Thymus (tissue), 14 donors: ENCODE measurements at places on chromosomes 16 and 17. TPM values are rescaled to one million over a fixed set of nuclear protein-coding genes. Genes with fewer than 3 reads are reported as not detected.
A peak's percentile ranks its signal among the peaks of the same experiment; 100 is the strongest.

Gene ZP2
- total RNA-seq = 0.05 TPM

Gene KRTAP4-5
- not detected for total RNA-seq

Gene KRT36
- total RNA-seq = 1.2 TPM

Gene KRTAP3-1
- total RNA-seq = not detected

Gene FA2H
- 2.0 TPM for total RNA-seq

Gene RILP
- total RNA-seq = 5.4 TPM

Gene ARHGAP27
- total RNA-seq = 23.1 TPM

Gene PERCC1
- not detected for total RNA-seq

Gene SCARF1
- total RNA-seq = 4.2 TPM

GRCh38 chr16:27582883-27583282 lies 32.9 kb downstream of the KATNIP start:
- DNase-seq = no peak

GRCh38 chr17:65085397-65085796 lies 28.9 kb upstream of the GNA13 start:
- no peak for DNase-seq

DNA sequence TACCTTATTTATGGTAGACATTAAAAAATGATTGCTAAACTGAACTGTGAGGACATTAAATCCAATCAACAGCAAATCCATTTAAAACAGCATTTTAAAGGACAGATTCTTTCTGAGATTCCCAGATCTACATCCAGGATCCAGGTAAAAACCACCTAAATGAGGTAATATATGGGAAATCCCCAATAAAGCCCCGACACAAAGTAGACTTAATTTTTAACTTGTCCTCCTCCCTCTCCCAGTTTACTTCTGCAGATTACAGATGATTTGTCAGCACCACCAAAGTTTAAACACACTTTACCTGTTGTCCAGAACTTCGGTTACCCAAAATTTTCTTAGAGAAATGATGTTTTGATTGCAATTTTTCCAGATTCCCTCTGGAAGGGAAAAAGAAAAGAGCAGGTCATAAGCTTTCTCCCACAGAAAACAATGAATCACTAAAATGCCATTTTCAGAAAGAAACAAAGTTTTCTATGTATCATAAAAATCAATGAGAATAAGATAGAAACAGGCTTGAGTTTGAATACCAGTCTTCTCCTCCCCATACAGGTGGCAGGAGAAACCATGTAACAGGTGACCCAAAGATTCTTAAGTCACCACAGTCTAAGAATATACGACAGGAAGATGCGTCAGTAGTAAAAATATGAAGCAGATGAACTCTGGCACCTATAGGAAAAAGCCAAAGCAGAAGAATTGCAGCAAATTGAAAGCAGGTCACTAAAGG lies 22.8 kb downstream of the GJC1 start:
- no peak for DNase-seq

GRCh38 chr17:35784895-35785294 lies 10.5 kb downstream of the MMP28 start:
- no peak for DNase-seq

DNA sequence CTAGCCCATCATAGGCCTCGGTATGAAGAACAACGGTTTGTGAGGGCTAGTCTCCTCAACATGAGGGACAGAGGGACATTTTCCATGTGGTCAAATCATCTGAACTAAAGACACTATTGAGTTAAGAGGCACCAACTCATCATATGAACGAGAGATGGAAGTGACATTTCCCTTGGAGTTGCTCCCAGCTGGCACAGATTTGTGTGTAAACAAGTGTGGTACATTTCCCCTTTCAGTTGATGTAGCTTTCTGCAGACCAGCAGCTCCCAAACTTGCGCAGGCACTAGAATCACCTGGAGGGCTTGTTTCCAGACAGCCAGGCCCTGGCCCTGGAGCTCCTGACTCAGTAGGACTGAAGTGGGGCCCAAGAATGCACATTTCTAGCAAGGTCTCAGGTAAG lies 205.5 kb downstream of the PARN start:
- DNase-seq = no peak

GRCh38 chr17:77817953-77818352 lies 140.6 kb upstream of the TNRC6C start:
- no peak for DNase-seq

DNA sequence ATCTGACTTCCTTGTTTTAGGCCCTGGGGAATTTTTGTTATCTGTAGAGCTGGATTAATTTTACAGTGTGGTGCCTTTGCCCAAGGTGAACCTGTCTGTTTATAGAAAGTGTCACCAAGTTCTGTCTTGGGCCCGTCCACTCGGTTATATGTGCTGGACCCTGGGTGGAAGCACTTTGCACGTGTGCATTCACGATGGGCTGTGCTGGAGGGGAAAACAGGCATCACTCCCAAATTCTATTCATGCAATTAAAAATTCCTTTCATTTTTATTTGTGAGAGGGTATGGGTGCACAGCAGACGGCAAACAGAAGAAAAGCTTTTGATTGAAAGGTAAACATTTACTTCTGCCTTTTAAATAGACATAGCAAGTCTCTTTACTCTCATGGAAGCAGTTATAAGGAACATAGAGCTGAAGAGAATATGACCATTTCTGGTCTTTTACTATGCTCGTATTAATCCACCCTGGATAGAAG lies 101.2 kb downstream of the WWOX start:
- no peak for DNase-seq

GRCh38 chr17:40562838-40563219 lies 2.4 kb downstream of the CCR7 start:
- no peak for DNase-seq

- no peak for DNase-seq
Observed at GRCh38 chr16:78385086-78385805, 285.8 kb downstream of the WWOX start.

DNA sequence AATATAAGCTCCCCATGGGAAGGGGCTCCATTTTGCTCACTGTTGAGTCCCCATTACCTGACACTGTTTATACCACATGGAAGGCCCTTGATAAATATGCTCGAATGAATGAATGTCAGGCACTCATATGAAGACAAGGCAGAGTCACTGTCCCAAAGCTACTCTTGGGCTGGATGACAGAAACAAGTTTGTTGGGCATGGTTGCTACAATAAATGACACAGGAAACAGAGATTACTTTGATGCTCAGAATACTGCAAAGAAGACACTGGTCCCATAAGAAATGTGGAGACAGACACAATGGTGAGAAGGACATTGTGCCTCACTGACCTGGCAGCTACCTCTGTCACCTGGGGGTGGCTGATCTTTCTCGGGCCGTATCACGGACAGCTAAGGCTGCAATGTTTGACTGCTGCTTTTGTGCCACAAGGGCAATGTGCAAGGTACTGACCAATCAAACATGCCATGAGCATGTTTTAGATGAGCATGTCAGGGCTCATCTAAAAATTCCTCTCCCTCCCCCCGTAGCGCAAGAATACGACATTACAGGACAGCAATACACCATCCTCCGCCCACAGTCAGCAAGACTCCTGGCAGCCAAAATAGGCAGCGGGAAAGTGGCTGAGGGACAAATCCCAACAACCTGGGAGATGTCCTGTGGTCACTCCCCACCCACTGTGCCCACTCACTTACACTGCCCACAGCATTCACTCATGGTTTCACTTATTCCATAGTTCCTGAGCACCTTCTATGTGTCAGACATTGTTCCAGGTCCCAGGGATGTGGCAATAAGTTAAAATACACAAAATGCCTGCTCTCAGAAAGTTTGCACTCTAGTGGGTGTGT lies 5.0 kb downstream of the PIK3R6 start:
- DNase-seq = no peak

- peak; percentile 54 for DNase-seq
Observed at GRCh38 chr16:48613061-48613957, 3.3 kb upstream of the N4BP1 start.

- no peak for DNase-seq
Observed at GRCh38 chr16:46991729-46992704, 18.5 kb upstream of the DNAJA2 start.

GRCh38 chr17:67127925-67128324 lies 83.6 kb downstream of the CACNG1 start:
- no peak for DNase-seq

GRCh38 chr17:63988741-63989621 lies 9.2 kb upstream of the PRR29 start:
- no peak for DNase-seq

DNA sequence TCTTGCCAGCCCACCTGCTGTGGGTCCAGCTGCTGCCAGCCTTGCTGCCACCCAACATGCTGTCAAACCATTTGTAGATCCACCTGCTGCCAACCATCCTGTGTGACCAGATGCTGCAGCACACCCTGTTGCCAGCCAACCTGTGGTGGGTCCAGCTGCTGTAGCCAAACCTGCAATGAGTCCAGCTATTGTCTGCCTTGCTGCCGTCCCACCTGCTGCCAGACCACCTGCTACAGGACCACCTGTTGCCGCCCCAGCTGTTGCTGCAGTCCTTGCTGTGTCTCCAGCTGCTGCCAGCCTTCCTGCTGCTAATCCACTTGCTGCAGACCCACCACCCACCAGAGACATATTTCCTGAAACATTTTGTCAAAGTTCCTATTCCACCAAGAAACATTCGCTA lies 641 bp downstream of the KRTAP9-1 start:
- DNase-seq = no peak

GRCh38 chr16:9003322-9003721 lies 39.6 kb upstream of the USP7 start:
- no peak for DNase-seq

DNA sequence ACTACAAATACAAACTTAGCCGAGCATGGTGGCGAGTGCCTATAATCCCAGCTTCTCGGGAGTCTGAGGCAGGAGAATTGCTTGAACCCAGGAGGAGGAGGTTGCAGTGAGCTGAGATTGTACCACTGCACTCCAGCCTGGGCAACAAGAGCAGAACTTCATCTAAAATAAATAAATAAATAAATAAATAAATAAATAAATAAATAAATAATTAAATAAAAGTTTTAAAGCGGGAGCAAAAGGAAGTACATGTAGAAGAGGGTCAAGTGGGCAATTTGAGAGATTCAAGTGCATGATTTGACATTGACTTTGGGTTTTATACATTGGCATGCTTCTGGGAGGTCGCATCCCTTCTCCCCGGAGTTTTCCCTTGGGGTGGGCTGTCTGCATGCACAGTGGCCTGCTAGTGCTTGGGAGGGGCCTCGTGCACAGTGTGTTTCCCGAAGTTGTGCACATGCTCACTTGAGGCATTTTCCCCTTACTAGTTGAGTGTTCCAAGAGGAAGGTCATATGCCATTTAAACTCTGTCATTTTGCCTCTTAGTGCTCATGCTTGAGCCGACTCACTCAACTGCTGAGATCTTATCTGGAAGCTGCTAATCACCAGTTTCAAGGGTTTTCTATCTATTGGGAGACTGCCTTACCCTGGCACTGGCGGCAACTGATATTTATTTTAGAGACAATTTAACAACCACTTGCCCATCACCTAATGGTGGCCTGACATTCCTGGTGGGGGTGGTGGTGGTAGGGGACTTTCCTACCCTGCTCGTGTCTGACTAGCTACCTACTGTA lies 193.2 kb upstream of the MPHOSPH6 start:
- DNase-seq = no peak

- no peak for DNase-seq
Observed at GRCh38 chr16:19582050-19582831, 26.7 kb downstream of the VPS35L start.

GRCh38 chr17:81867170-81867990 lies 3.8 kb downstream of the ARHGDIA start:
- DNase-seq = no peak

DNA sequence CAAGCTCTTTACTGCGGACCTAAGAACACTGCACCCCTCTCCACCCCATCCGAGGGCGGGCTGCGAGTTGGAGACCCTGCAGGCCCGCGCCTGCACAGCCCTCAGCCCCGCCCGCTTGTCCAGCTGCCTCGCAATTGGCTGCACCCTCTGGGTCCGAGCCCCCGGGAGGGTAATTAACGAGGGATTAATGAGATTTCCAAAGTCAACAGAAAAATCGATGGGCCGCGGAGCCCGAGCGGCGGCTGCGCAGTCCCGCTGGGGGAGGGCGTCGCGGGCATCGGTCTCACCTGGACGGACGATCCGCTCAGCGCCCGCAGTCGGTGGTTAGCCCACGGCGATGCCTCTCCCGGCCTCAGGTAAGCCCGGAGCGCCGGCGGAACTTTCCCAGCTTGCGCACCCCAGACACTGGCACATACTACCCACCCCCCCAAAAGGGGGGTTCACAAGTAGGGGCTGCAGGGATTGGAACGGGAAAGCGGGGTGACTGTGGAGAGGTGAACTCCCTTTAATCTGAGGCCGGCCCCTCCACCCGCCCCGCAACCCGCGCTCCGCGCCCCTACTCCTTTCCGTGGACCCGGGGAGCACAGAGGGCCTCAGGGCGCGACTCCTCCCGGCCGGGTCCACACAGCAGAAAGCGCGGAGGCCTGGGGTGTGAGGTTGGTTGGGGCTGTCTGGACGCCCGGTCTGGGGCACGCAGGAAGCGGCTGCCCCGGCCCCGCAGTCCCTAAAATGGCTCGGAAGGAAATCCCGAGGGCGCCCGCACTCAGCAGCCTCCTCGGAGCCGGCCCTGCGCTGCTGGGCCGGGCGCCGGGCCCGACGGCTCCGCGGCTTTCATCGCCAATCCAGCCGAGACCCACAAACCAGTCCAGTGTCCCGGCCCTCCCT lies at the start of gene OTOP3:
Gene OTOP3 (plus strand): TSS at position 314 of the 885 bp plus-strand sequence. CDS start 24 bp downstream, at position 338.
- no peak for DNase-seq

GRCh38 chr17:45129426-45129939 lies 2.8 kb downstream of the PLCD3 start:
- DNase-seq = no peak

DNA sequence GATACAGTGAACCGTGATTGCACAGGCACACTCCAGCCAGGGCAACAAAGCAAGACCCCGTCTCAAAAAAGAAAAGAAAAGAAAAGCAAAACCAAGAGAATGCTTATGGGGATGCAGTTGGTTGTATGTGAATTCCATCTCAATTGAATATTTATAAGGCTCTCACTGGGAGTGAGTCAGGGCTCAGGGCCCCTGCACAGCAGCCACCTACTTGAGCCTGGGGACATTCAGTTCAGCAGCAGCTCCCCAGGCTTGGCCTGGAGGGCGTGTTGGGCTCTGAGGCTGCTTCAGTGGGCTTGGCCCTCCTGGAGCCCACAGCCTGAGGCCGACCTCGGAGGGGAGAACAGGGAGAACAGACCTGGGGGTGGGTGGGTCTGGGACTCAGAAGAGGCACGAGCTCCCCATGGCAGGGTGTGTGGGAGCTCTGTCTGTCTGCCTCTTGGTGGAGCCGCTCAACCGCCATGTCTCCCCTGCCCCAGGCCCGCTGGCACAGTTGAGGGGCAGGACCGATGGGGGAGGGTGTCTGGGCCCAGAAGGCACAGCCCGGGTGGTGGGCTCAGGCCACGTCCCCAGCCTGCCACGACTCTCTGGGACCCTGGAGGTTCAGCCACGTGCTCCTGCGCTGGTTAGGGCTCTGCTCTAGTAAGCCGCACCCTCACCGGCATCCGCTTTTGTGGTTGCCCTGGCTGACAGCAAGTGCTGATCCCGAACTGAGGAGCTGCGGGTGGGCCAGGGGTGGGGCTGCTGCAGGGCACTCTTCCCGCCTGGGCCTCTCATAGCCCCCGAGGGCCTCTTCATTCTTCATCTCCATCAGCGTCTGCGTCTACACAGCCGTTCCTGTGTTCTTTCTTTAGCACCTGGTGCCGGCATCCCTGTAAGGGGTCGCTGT lies 24.8 kb downstream of the ZFPM1 start:
- DNase-seq = peak; percentile 64

- no peak for DNase-seq
Observed at GRCh38 chr16:23863511-23864422, 28.0 kb downstream of the PRKCB start.
